Hindlimb muscle (tissue), 1 donor: ENCODE measurements at places on chromosomes 16 and 17. TPM values are rescaled to one million over a fixed set of nuclear protein-coding genes. Genes with fewer than 3 reads are reported as not detected.

DNA sequence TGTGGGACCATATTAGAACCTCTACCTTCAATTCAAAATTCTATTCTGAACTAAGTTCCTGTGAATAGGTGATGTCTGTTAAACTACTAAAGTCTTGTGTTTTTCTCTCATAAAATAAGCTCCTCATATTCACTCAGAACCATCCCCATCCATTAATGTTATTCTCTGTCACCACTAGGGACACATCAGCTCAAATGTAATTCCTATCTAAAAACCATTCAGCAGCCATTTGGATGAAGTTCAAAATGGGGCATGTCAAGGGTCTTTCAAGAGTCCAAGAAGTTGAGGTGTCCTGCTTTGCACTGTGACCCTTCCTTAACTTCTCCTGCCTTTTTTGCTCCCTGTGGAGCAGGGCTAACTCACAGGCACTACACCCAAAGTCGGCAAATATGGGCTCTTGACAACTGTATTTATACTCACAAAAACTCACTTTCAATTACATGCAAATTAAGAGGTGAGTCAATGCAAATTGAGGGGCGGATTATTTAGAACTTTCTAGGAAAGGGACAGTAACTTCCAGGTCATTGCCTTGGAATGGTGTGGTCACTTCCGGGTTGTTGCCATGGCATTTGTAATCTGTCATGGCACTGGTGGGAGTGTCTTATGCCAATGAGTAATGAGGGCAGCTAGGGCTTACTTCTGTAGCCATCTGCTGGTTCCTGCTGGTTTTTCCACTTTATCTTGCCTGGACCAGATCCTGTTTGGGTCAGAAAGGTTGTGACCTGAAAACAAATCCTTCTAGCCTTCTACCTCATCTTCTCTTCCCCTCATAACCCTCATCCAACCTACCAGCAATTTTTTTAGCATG is 128.2 kb upstream of the COX10 start:
- no peak for DNase-seq

- no peak for DNase-seq
Measured at GRCh38 chr17:74680941-74681340, 31.8 kb downstream of the CD300LF start.

The CDRT4 gene
- 2.8 TPM for polyA plus RNA-seq

- DNase-seq: no peak
Measured at GRCh38 chr16:28910086-28911031, 14.7 kb downstream of the RABEP2 start.

- no peak for DNase-seq
Measured at GRCh38 chr16:88472637-88473205, 19.6 kb downstream of the ZFPM1 start.

DNA sequence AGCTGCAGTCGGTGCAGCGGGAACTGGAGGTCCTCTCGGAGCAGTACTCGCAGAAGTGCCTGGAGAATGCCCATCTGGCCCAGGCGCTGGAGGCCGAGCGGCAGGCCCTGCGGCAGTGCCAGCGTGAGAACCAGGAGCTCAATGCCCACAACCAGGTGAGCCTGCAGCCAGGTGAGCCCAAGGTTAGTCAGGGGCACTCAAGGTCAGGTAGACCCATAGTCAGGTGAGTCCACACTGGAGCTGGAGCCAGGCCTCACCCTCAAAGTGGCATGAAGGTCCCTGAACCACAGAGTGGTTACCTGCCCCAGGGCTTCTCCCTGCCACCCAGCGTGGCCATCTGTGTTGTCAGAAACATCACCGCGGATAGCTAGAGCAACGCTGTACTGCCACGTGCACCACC is 32.2 kb downstream of the PLD6 start:
- no peak for DNase-seq

DNA sequence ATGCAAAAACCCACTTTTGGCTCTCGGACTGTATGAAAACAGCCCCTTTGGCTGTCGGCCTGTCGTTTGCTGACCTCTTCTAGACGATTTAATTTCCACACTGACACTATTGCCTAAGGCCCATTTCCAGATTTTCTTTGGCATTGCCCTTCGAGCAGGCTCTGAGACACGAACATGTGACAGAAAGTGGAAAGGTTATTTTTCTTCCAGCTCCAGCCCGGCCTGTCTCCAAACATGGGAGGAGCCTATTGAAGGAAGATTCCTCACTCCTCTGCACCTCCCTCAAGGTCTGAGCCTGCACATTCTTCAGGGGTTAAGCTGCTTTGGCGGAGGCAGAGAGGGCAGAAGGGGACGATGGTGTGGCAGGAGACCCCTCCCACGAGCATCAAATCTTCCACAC is 85.9 kb upstream of the FOXF1 start:
- DNase-seq: no peak

DNA sequence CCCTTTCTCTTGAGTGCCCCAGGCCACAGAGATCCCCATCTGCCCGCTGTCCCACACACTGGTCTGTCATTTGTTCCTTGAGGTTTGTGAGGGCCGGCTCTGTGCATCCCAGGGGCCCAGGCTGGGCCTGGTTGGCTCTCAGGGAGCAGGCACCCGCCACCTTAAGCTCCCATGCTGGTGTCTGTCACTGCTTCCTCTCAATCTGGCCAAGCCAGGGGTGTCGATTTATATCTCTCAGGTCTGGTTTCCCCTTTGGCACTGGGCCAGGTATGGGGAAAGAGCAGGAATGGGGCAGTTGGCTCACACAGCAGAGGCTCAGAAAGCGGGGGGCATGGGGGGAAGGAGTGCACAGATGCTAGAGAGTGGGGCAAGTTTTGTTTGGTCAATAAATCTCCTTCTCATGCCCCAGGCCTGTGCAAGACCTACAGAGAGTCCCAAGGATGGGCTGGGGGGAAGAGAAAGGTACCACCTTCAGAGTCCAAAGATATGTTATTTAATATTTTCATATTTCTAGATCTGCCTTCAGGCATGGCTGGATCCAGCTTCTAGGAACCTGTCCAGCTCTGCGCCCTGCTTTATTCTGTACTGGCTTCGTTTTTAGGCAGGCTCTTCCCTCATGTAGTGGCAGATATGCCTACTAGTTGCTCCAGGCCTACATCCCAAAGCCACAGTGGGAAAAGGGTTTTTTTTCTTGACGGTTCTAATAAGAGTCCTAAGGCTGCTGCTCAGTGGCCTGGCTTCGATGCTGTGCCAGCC is 34.3 kb downstream of the IL4R start:
- DNase-seq: no peak

The SRL gene
- polyA plus RNA-seq: 671 TPM

- DNase-seq: peak; percentile 77
Measured at GRCh38 chr17:7021993-7022778, 664 bp upstream of the BCL6B start.

The SLFN5 gene
- polyA plus RNA-seq: 5.4 TPM

DNA sequence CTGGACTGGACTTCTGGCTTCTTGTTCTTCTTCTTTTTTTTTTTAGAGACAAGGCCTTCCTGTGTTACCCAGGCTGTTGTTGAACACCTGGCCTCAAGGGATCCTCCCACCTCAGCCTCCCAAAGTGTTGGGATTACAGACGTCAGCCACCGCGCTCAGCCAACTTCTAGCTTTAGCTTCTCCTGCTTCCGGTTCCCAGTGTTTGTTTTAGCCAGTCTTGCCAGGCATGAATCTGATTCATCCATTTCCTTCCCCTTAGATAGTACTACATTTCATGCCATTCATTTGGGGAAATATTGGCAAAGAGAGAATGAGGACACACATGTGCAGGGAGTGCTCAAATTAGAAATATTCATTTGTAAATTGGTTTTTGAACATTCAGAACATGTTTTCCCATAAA is 12.1 kb upstream of the NDUFAB1 start:
- DNase-seq: no peak

The PDILT gene
- not detected for polyA plus RNA-seq

- no peak for DNase-seq
Measured at GRCh38 chr16:30533748-30534367, 800 bp downstream of the ZNF747 start.

The ESRP2 gene
- 0.88 TPM for polyA plus RNA-seq

DNA sequence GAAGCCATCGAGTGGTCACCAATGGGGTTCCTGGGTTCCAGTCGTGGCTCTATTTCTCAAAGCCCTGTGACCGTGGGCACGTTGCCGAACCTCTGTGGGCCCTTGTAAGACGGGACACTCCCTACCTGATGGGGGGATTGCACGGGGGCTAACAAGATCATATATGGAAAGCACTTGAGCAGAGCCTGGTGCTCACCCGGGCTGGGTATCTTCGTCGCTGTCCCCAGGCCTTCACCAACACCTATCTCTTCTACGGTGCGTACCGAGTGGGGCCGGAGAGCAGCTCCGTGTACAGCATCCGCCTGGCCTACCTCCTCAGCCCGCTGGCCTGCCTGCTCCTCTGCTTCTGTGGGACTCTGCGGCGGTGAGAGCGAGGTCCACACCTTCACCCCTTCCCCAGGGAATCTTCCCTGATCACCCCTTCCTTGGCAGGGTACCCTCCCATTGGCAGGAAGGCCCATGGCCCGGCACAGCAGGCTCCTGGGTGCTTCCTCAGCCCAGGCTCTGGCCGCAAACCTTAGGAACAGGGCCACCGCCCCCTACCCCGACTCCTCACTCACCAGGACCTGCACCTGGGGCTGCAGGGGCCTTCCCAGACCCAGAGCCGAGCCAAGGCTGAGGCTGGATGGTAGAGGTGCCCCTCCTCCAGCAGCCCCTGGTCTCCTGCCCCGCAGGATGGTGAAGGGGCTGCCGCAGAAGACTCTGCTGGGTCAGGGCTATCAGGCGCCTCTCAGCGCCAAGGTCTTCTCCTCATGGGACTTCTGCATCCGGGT is 2.8 kb downstream of the TMC8 start:
- DNase-seq: no peak

GRCh38 chr17:8016632-8017424 is 14.4 kb downstream of the GUCY2D start:
- DNase-seq: no peak

GRCh38 chr17:62085511-62086408 is 20.7 kb upstream of the MED13 start:
- no peak for DNase-seq

The KRT12 gene
- polyA plus RNA-seq: 0.31 TPM

GRCh38 chr17:45229681-45230409 is 8.2 kb downstream of the FMNL1 start:
- no peak for DNase-seq

The SHBG gene
- 1.0 TPM for polyA plus RNA-seq

GRCh38 chr17:82339634-82340580 is 6.3 kb upstream of the SECTM1 start:
- DNase-seq: peak; percentile 45

- no peak for DNase-seq
Measured at GRCh38 chr17:16484445-16485175, 7.4 kb downstream of the LRRC75A start.

GRCh38 chr17:57114085-57114673 is 29.1 kb downstream of the AKAP1 start:
- DNase-seq: no peak

DNA sequence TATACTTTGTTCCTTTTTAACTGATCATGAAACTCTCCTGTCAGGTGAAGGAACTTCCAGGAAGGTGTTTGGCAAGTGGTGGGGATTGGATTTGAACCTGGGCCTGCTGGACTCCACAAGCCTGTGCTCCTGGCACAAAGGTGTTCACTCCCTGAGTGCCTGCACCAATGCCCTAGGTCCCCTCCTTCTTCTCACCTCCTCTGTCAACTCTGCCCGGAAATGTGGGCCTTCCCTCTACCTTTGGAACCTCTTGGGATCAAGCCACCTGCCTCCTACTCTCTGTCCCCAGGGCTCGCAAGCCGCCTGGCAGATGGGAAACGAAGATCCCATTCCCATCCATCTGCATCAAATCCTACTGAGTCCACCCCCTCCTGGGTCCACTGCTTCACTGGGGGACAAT is 40.0 kb downstream of the RTN4RL1 start:
- no peak for DNase-seq

GRCh38 chr17:77727037-77727615 is 231.4 kb upstream of the TNRC6C start:
- DNase-seq: no peak

DNA sequence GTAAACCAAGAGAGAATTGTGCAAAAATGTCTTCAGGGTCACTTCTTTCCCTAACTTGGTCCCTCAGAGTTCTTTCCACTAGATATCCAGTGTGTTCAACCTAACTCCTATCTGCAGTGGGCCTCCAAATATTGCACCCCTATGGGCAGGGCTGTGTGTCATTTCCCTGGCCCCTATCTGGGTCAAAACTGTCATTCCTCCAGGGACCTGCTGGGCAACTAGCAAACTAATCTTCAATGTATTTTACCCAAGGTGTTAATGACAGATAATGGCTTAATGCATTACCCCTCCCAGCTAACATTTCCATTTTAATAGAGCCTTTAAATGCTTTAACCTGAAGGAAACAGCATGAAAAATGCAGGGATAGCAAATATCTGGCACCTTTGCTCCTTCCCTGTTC is 25.8 kb upstream of the SKAP1 start:
- no peak for DNase-seq

- DNase-seq: no peak
Measured at GRCh38 chr17:57953219-57953618, 2.0 kb downstream of the CUEDC1 start.

DNA sequence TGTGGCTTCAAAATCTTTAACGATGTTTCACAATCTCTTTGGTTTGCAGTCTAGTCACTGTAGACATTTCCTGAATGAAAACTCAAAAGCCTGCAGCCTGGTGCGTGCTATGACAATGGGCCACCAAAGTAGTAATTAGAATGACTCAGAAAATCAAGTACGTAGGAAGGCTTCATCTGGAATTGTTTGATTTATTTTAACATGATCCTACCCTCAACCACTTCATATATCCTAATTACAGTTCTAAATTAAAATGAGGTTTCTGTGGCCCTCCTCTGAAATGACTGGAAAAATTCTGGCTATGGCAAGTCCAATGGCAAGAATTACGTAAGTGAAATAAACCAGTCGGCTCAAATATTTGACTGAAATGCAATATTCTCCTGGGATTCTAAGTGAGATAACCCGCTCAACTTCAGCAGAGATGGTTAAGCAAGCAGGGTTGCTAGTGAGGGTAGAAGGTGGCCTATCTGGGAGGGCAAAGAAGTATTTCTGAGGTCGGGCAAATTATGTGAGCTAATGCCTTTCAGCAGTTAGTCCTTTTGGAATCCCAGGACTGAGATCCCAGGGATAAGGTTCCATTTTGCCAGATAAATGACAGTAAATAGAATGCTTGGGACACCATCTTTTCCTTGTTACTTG is 145.6 kb upstream of the MYOCD start:
- DNase-seq: no peak

The PPY gene
- not detected for polyA plus RNA-seq

The TBC1D3B gene
- polyA plus RNA-seq: 10.9 TPM

The HAS3 gene
- polyA plus RNA-seq: 2.6 TPM

DNA sequence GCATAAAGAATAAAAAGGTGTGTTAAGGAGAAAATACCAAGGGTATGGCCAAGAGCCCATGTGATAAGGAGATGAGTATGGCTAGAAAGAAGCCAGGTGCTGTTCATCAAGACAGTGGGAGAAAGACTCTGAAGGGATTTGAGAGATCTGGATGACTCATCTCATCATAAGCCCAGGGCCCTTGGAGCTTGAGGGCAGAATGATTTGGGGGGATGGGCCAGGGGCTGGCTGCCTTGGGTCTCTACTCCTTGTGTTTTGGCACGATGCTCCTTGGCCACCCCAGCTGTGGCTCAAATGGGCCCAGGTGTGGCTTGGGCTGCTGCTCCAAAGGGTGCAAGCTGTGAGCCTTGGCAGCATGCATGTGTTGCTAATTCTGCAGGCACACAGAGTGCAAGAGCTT is 14.5 kb upstream of the TNFRSF13B start:
- no peak for DNase-seq

GRCh38 chr16:25966172-25967097 is 274.7 kb downstream of the HS3ST4 start:
- no peak for DNase-seq
